ENCODE measurements at places on chromosomes 3 and 15.

DNA sequence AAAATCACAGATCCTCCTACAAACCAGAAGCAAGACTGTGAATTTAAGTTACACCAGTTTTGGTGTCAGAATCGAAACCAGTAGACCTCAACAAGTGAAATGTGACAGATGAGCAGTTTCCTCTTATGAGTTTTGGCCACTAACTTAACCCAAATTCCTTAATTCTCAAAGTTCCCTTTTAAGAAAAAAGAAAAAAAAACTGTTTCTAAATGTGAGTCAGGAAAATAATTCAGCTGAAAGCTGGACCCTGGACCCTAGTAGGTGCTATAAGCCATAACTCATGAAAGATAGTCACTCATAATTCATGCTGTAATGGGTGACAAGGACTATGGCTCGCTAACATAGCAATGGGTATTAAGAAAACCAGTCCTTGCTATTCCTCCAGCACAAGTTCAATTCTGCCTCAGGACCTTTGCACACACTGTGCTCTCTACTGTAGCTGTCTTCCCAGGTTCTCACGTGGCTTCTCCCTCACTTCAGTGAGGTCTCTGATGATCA, 9.0 kb upstream of the THRB start:
- no peak for DNase-seq

- no peak for DNase-seq
Observed at GRCh38 chr3:30006111-30006510, 600.3 kb upstream of the TGFBR2 start.

- DNase-seq: no peak
Observed at GRCh38 chr15:92158426-92158825, 235.3 kb upstream of the ST8SIA2 start.

DNA sequence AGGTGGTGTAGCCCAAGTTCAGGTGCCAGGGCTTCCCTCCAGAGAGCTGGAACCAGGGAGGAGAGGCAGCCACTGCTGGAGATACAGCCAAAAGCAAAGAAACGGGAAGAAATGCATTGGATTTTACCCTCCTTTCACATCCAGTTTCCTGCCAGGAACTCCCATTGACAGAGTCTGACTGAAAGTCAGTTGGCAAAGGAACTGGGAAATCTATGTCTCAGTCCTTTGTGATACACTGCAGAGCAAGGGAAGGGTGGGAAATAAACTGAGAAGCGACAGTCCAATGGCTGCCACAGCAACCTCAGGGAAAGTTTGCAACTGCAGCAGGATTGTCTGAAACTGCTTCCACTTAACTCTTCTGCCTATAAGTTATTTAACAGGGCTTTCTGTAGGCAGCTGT, 142.6 kb downstream of the SATB1 start:
- DNase-seq: no peak

DNA sequence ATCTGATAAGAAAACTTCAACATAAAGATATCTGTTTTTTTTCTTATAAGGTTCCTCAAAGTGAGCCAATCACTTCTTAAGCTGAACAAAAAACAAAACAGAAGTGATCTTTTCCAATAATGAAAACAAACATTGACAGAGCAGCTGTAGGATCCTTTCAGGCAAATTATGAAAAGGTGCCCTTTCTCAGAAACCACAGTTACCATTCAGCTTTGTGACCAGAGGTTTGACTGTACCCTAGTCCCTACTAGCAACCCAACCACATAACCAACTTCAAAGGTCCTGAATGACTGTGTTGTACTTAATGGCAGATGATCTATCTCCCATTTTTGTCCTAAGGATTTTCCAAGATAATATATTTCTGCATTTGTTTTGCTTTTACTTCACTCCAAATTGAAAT, 39.4 kb upstream of the CCR2 start:
- no peak for DNase-seq

GRCh38 chr15:81029414-81030300, 28.9 kb downstream of the TLNRD1 start:
- DNase-seq: no peak

DNA sequence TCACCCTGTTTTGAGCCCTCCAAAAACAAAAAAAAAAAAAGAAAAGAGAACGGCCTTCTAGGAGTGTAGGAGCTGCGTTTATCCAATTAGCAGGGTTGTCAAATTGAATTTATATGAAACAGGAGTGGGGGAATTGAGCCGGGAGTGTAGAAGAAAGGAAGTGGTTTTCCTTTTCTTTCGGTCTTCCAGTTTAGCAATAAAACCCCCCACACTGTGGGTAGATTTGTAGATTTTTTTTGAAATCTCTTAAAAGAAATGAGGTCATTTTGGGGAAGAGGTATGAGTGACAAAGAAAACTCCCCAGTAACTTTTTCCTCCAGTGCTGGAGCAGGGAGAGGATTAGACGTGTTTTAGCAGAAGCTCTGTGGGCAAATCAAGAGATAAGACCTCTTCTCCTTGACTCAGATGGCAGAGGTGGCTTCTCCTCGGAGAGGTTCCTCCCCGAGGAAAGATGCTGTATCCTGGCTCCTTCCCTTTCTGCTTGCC, 30.8 kb downstream of the BOC start:
- no peak for DNase-seq

- DNase-seq: no peak
Observed at GRCh38 chr3:186825294-186825821, 17.2 kb upstream of the ADIPOQ start.

DNA sequence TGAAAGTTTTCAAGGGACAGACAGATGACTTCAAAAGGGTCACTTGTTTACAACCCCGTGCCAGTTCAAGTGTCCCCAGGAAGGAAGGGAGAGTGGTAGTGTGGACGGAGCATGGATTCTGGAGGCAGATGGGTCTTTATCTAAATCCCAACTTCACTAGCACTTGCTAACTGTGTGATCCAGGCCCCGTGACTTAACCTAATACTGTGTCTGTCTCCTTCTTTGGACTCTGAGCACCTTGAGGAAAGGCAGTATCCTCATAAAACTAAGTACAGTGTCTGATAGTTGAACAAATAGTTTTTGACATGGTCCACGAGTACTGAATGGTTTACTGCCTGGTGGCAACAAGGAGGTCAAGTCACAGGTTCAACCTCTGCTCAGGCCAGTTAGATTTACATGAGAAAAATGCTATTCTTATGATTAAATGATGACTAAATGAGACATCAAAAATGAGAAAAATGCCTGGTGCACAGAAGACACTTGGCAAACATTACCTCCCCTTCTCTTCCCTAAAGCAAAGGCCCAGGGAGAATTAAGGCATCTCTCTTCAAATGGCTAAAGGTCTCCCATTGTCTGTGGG, 48.9 kb downstream of the ABCC5 start:
- DNase-seq: no peak

DNA sequence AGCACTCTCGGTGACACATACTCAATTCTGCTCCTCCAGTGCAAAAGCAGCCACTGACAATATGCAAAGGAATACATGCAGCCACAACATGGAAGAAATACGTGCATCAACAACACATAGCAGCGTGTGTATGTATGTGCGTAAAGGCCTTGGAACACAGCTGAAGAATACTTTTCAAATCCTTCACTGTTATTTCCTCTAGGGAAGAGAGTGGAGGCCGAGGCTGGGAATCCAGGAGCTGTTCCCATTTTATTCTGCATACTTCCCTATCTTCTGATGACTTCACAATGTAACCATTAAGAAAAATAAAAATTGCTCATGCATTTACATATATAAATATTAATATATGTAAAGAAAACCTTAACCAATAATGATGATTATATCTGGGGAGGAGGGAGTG, 36.6 kb upstream of the MGLL start:
- no peak for DNase-seq

DNA sequence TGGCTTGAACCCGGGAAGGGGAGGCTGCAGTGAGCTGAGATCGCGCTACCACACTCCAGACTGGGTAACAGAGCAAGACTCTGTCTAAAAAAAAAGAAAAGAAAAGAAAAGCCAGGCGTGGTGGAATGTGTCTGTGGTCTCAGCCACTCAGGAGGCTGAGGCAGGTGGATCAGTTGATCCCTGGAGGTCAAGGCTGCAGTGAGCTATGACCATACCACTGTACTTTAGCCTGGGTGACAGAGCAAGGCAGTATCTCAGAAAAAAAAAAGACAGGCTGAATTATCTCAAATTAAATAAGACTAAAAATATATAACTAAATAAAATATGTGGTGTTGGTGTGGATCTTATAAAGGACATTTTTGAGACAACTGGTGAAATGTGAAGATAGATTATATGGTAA, 20.6 kb downstream of the SMARCC1 start:
- no peak for DNase-seq
